Activated naive CD4-positive, alpha-beta T cell (primary cell): ENCODE measurements at places on chromosomes 2 and 18.

- DNase-seq: no peak
Measured at GRCh38 chr18:2411381-2411960, 159.8 kb downstream of the METTL4 start.

DNA sequence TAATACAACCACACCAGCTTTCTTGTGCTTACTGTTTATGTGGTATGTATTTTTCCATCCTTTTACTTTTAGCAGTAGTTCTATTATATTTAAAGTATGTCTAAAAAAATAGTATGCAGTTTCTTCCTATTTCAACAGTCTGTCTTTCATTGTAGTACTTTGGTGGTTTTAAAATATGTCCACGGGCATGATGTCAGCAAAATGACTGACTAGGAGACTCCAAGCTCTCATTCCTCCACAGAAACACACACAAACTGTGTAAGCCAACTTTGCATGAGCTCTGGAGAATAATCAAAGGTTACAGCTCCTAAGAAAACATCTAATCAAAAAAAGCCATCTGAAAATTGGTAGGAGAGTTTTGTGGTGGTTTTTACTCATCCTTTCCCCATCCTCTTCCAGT, 56.1 kb downstream of the TEX51 start:
- DNase-seq: no peak

DNA sequence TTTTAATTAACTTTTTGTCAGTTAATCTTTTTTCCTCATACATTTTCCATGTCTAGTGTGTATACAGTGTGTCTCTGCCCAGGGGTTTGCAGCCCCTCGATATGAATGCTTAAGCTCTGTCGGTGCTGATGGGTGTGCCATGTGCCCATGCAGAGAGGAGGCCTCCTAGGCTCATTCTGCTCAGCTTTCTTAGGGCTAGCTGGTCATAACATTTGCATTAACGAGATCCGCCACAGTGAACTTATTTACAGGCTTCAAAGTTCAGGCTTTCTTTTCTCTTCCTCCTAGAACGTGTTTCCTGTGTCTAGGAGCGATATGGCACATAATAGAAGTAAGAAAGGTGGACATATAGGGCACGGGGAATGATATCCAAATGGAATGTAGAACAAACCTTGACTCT, 783.3 kb downstream of the PLCL1 start:
- DNase-seq: no peak

DNA sequence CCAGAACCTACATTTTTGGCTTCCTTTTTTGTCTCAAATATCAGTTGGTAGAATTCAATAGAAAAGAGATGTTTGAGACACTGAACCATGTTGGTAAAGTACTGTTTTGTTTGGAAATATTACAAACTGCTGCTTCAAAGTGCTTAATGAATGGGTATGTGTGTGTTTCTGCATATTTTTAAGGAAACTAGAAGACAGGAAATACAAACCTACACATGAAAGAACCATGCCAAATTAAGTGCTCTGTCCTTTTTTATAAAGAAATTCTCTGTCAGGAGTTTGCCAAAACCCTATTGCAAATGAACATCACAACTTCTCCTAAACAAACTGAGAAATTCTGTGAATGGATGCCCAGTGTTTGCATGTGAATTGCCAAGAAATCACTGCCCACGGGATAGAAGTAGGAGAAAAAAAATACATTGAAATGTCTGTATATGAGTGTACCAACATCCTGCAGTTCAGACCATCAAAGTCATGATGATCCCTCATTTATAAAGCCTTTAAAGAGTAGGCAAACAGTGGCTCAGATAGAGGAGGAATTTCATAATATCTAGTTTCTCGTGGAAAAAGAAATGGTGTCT, 69.6 kb upstream of the RND3 start:
- no peak for DNase-seq

GRCh38 chr2:240505910-240506309, 51.9 kb downstream of the ANKMY1 start:
- no peak for DNase-seq

GRCh38 chr2:28668106-28668814, 83.4 kb upstream of the PPP1CB start:
- DNase-seq: no peak

DNA sequence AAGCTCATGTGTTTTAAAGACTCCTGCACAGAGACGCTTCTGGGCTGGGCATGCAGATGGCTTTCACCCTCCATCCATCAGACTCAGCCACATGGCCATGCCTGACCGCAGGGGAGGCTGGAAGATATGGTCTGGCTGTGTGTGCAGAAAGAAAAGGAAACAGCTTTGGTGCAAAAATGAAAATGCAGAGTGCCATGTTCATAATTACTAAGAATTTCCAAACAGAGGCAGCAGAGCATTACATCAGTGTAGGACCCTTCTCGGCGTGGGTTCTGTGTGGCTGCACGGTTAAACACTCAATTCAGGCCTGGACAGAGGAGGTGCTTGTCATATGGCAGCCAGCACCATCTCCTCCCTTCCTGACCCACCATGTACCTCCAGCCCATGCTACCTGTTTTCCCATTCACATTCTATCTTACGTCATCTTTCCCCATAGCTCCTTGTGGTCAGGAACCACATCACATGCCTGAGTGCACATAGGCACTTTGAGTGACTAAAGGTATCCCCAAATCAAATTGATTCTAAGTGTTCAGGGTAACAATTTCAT, 200.3 kb upstream of the ID2 start:
- no peak for DNase-seq

GRCh38 chr2:8704906-8705305, 23.1 kb downstream of the ID2 start:
- no peak for DNase-seq

DNA sequence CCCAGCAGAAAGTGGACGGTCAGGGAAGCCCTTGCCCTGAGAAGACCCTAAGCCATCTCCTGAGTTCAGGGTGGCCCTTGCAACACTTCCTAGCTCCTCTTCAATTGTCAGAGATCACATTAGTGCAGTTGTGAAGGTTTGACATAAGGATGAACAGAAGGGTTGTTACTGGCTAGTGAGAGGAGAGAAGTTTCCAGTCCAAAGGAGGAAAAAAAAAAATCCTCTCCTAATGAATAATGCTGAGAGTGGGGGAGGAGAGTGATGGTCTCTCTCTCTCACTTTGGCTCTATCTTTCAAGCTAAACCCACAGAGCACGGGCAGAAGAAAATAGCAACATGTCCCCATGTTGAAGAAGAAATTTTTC, 819.9 kb downstream of the BCL11A start:
- no peak for DNase-seq

DNA sequence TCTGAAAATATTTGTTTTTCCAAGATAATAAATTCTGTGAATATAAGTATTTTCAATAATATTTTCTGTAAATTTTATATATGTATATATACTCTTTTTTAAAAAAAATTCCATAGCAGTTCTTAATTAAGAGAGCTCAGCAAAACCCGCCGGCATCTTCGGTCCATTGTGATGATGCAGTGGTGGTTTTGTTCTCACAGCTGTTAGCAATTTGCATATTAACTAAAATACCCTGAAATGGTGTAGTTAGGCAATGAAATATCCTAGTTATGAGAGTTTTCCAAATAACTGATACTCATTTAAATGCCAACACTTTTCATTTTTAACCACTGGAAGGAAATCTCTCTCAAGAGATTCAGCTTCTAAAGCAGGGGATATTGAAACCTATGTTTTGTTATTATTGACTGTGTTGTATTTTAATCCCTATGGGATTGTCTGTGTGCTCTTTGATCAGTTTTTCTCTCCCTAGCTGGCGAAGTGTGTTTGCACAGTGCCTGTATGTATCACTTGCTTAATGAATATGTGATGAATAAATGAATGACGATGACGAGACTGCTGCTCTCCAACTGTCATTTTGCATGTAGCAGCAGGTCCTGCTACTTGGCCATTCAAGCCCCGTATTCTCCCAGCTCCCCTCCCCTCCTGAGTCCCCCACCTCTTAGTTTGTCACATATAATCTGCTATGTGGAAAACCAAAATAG, 42.4 kb downstream of the PSMG2 start:
- DNase-seq: no peak

- no peak for DNase-seq
Measured at GRCh38 chr2:182946958-182947369, 80.5 kb upstream of the FRZB start.

DNA sequence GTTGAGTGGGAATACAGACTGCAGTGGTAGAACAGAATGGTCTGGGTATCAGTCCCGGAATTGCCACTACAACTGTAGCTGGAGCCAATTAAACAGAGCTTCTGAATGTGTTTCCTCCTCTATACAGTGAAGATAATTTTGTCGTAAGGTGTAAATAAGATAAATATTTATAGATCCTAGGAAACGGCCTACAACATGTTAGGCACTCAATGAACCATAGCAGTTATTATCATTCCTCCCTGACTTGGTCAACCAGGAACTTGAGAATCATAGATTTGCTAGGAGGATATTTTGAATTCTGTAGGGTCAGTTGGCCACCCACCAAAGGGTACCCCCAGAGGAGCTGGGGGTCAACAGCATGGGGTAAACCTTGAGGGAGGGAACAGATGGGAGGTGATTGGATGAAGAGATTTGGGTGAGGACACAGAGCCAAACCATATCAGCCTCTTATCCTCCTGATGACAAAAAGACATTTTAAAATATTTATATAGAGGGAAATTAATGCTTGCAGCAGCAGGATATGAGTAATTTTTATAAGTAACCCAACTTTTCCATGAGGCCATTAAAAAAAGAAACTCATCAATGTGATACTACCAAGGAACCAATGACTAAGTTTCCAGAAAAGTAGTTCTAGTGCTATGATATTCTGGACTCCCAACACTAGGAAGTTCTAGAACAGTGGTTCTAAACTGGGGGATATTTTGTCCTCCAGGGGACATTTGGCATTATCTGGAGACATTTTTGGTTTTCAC, 4.0 kb downstream of the DHRS9 start:
- no peak for DNase-seq

GRCh38 chr2:240454106-240454901, 18.8 kb downstream of the GPC1 start:
- DNase-seq: no peak

- no peak for DNase-seq
Measured at GRCh38 chr2:168272225-168272624, 24.8 kb upstream of the STK39 start.

DNA sequence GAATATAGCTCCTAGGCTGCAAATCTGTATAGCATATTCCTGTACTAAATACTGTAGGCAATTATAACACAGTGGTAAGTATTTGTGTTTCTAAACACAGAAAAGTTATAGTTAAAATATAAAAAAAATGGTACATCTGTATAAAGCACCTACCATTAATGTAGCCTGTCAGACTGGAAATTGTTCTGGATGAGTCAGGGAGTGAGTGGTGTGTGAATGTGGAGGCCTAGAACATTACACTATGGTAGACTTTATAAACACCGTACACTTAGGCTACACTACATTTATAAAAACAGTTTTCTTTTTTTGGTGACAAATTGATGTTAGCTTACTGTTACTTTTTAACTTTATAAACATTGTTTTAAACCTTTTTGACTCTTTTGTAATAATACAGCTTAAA, 226.3 kb downstream of the CCDC85A start:
- no peak for DNase-seq

- no peak for DNase-seq
Measured at GRCh38 chr2:196362973-196363549, 191.7 kb upstream of the STK17B start.

- DNase-seq: no peak
Measured at GRCh38 chr2:54862229-54862628, 138.8 kb downstream of the EML6 start.

DNA sequence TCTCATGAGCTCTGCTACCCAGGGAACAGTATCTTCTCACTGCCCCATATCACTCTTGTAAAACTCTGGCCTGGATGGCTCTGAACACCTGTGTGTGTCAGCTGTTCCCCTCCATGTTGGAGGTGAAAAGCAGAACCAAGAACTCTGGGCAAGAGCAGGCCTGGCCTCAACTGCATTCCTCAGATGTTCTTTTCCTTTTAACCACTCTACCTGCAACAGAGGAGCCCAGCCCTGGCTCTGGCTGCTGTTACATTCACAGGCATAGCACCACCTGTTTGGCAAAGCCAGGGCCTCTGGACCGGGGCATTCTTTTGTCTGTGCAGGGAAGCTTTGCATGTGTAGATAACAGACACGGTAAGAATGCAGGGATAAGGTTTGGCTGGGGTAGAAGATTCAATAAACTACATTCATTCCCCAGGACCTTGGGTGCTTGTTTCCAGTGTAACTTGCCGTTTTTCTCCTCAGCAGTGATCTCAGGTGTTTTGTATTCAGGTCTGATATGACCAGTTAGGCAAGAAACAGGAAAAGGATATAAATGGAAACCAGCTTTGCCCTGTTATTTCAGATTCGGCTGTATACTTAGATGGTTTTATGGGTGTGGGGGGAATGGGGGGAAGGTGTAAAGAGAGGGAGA, 95.1 kb downstream of the SPTBN1 start:
- no peak for DNase-seq

DNA sequence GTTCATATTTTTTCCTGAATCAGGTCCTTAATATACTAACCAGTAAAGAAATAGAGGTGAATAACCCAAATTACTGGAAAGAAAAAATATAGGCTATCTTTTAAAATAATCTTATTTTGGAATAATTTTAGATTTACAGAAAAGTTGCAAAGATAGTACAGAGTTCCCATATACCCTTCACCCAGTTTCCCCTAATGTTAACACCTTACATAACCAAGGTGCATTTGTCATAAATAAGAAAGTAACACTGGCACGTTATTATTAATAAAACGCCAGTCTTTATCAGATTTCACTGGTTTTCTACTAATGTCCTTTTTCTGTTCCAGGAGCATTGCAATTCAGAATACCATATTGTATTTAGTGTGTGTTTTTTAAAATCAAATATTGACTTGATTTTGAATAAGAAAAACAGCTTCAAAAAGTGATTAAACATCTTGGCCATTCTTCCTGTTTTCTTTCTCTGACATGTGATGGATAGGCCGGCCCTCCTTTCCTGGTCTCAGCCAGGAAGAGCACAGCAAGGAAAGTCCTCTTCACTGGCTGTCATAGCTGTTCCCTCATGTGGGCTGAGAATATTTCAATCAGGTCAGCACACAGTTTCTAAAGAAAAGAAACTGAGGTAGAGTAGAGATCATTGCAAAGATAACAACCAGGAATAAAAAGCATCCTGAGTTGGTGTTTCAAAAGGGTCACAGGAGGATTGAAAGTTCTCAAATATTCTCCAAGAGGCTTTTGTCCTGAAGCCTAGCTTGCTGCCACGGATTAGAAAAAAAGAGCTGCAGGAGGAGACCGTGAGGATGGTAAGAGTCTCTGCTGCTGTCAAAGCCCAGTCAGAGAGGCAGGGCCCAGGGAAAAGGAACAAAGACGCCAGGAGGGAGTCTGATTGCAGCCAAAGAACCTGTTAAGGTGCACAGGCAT, 79.3 kb upstream of the ARL5A start:
- DNase-seq: no peak

DNA sequence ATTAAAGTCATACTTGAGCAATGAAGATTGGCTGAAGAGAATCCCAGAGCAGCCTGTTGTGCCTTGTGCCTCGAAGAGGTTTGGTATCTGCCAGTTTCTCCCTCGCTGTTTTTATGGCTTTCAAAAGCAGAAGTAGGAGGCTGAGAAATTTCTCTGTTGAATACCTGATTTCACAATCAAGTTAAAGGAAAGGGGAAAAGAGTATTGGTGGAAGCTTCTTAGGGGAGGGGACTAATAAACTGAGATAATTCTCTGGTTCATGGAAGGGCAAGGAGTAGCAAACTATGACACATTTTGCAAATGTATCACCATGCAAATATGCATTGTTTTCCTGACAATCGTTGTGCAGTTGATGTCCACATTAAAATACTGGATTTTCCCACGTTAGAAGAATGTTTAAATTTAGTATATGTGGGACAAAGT, at the start of gene IL1B:
Gene IL1B (minus strand): TSS at position 85 of the 423 bp plus-strand sequence. CDS start 550 bp downstream, outside the sequence.
- no peak for DNase-seq
